Brain microvascular endothelial cell (primary cell): ENCODE measurements at places on chromosomes 2 and 18.

GRCh38 chr2:57622009-57622408 lies 424.6 kb upstream of the VRK2 start:
- DNase-seq: no peak

GRCh38 chr18:37403100-37403781 lies 162.4 kb downstream of the CELF4 start:
- DNase-seq: peak; percentile 55

GRCh38 chr2:111965062-111965461 lies 66.7 kb downstream of the MERTK start:
- DNase-seq: no peak

DNA sequence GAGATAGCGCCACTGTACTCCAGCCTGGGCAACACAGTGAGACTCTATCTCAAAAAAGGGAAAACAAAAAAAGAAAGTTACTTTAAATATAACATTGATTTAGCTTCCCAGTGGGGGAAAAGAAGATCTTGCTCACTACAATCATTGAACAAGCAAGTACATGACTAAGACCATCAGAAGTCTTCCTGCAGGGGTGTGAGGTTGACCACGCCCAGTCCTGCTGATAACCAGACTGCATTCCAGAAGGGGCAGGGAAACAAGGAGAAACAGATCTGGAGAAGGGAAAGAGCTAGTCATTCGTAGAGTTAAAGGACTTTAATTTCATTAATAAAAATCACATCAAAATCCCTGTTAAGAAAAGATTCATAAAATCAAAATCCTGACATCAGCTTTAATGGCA lies 77.5 kb downstream of the EPHA4 start:
- no peak for DNase-seq

DNA sequence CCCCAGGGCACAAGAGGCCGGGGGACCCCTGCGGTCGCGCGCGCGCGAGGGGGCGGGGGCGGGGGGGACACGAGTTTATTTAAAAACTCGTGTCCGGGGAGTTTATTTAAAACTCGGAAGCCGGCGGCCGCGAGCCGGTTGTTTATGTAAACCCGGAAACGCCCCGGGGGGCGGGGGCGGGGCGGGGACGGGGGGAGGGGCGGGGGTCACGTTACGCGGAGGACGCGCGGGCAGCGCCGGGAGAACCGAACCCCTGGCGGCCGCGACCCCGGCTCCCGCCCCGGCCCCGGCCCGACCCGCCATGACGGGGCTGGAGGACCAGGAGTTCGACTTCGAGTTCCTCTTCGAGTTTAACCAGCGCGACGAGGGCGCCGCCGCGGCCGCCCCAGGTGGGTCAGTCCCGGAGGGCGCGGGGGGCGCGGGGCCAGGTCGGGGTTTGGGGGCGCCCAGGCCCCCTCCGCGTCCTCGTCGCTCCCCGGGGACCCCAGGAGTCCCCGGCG lies 4.4 kb downstream of the NFATC1 start:
- no peak for DNase-seq

GRCh38 chr18:62170857-62171256 lies 16.0 kb downstream of the PIGN start:
- no peak for DNase-seq

GRCh38 chr18:77772177-77772576 lies 522.5 kb downstream of the GALR1 start:
- no peak for DNase-seq
